ENCODE measurements at places on chromosomes 2 and 18.

DNA sequence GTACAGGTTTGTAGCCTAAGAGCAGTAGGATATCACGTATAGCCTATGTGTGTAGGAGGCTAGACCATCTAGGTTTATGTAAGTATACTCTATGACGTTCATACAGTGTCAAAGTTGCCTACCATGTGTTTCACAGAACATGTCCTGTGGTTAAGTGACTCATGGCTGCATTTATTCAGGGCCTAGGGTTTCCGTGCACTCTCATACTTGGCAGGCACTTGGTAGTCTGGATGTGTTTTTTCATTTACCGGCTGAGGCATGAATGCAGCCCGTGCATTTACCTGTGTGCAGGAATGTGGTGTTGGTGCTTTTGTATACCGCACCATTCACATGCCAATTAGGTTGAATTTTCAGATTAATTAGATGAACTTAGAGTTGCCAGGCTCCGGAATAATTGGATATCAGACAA lies 43.4 kb downstream of the MYL12B start:
- no peak for DNase-seq

GRCh38 chr2:196217116-196217515 lies 45.7 kb upstream of the STK17B start:
- no peak for DNase-seq

GRCh38 chr2:136891100-136891499 lies 125.8 kb downstream of the THSD7B start:
- DNase-seq, result no peak

DNA sequence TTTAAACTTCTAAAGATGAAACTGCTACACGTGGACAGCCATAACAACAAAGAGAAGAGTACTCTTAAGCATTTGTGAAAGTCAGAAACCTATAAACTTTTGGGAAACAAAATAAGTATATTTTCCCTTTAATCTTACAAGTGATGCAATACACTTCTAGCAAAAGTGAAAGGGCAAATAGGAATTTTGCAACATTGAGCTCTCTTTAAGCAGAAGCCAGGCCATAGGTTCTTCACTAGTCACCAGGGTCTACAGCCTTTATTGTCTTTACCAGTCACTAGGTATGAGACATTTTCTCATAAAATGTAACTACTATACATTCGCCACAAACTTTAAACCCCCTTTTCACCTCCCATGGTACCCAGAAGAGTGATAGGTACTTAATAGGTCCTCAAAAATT lies 37.5 kb downstream of the SCN1A start:
- DNase-seq, result no peak

DNA sequence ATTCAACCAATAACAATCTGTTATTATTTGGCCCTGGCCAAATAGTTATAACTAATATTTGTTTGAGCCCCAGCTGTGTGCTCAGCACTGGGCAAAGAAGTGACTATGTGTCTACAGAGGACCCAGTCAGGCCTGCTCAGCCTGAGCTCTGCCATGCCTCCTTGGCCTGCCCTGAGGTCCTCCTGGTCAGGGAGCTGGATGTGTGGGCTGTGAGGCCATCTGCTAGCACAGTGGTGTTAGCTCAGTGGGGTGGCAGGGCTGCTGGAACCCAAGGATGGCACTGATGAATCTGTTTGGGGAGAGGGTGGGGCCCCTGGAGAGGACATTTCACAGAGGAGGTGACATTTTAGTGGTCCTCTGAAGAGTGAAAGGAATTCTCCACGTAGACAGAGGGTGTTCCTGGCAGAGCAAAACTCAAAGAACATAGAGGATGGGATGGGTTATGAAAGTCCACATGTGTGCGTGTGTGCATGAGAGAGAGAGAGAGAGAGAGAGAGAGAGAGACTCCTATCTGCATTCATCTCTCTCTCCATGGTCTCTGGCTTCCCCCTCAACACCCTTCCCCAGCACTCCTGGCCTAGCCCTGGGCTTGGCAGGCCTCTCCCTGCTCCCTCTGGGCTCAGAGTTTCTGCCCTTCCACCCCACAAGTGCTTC lies 21.2 kb upstream of the ATOH8 start:
- DNase-seq, result no peak

- DNase-seq, result no peak
These were observed 8.2 kb upstream of the ATOH8 start for GRCh38 chr2:85745619-85746018.

DNA sequence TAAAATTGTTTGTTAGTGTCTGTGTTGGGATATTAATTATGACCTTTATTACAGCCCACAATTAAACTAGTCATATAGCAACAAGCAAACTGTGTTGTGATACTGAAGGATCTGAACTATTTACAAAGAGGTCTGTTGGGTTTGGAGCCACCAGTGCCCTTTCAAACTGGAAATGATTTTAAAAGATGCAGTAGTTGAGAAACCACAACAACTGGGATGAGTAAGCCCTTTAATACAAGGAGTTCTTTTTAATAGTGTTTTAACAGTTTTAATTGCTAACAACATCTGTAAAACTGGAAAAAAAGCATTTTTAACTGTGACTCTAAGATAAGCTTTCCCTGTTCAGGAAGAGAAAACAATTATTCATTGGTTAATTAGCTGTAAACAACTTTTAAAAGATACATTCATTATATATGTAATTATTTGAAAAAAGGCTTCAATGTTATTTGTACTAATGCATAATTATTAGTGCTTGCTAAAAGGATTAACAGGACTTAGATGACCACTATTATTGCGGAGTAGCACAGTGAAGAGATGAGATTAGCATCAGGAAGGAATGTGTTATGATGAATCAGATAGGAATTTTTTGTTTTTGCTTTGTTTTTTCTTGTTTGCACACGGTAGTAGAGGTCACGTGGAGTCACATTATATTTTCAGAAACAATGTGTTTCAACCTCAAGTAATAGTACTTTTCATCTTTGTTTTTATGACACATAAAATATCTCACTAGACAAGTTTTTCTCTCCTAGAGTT lies 392.7 kb upstream of the FANCL start:
- no peak for DNase-seq

DNA sequence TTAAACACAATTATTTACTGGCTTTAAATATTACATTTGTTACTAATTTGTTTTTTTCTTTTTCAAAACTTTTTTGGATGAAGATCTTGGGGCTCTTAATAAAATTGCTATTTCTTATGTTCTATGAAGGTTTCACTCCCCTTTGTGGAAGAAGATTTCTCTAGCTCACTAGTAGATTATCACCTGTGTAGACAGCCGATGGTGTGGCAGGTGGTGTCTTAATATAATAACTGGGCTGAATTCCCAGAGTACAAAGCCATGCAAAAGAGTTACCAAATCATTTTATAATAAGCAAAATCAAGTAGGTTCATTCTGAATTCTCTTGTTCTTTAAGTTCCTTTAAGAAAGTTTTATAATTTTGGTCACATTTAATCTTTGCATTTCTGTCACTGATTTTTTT lies 233.7 kb downstream of the CCDC102B start:
- no peak for DNase-seq

GRCh38 chr2:227822416-227823003 lies 8.9 kb downstream of the CCL20 start:
- no peak for DNase-seq

GRCh38 chr2:37881397-37881796 lies 43.7 kb upstream of the RMDN2 start:
- DNase-seq, result no peak

DNA sequence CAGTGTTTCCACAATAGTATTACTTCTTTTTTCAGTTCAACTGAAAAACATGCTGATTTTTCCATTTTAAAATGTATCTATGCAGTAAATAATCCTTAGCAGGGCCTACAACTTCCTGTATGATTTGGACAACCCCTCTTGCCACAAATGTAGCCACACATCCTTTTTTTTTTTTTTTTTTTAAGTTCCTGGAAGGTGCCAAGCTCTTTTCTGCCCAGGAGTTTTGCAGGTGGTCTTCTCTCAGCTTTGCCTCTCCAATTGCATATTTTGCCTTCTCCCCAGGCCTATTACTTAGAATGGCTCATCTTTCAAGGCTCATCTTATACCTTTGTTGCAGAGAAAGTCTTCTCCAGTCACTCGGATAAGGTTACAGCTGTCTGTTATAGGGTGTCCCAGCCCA lies 11.6 kb downstream of the KLHL14 start:
- no peak for DNase-seq

DNA sequence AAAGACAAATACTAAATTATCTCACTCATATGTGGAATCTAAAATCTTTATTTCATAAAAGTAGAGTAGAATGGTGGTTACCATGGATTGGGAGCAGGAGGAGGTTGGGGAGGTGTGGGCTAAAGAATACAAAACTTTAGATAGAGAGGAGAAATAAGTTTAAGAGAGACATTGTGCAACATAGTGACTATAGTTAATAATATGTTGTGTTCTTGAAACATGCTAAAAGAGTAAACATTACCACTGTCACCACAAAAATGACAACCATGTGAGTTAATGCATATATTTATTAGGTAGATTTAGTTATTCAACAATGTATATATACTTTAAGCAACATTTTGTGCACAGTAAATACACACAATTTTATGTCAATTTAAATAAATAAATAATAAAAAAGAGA lies 128.5 kb upstream of the COL3A1 start:
- no peak for DNase-seq

GRCh38 chr2:29110916-29111535 lies 4.2 kb upstream of the CLIP4 start:
- DNase-seq, result no peak

- DNase-seq, result no peak
These were observed 583.6 kb downstream of the IRS1 start for GRCh38 chr2:226215902-226216503.

GRCh38 chr2:119489232-119489952 lies 34.9 kb downstream of the SCTR start:
- no peak for DNase-seq

GRCh38 chr2:2751715-2752315 lies 420.7 kb upstream of the MYT1L start:
- peak; percentile 49 for DNase-seq

- DNase-seq, result no peak
These were observed 165.0 kb downstream of the DIS3L2 start for GRCh38 chr2:232126301-232127099.

- no peak for DNase-seq
These were observed 55.8 kb upstream of the FAM136A start for GRCh38 chr2:70357684-70358071.

DNA sequence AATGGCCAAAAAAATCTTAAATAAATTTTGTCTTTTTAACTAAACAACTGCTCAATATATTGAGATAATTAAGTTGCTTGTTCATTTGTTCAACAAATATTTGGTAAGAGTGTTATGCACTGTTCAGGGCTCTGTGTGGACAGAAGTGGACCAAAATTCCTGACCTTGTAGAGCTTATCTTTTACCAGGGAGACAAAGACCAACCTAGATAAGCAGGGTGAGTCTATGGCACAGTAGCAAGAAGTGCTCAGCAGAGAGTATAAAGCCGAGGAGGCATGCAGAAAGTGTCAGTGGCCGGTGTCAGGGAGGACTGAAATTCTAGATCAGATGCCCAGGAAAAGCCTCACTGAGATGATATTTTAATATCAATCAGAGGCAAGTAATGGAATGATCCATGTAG lies 2.6 kb downstream of the RAB27B start:
- no peak for DNase-seq

- DNase-seq, result no peak
These were observed 170.8 kb downstream of the SUCLG1 start for GRCh38 chr2:84288293-84288692.

DNA sequence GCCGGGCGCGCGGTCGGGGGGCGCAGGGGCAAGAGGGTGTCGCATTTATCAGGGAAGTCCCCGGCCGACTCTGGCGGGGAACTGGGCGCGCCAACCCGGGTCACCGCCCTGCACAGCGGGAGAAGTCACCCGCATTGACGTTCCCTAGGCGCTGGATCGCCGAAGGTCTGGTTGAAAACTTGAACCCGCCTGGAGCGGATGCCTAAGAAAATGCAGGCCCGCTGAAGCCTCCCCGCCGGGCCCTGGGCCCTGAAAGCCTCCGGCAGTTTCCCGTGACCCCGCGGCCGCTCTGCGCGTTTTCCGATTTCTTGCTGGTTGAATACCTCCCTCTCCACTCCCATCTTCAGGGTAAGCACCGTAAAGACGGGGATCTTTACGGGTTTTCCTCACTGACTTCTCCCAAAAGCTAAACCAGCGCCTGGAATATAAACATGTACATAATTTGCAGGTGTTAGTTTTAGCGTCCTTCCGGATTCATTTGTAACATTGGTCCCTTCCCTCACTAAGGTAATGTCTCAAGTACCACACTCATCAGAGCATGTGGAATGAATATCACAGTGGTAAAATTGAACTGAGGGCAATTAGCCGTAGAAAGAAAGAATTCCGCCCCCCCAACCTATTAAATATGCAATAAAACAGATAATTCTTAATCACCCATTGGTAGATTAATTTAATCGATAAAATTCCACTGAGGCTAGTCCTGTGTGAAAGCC lies 675 bp upstream of the SPIRE1 start:
- DNase-seq, result peak; percentile 83

DNA sequence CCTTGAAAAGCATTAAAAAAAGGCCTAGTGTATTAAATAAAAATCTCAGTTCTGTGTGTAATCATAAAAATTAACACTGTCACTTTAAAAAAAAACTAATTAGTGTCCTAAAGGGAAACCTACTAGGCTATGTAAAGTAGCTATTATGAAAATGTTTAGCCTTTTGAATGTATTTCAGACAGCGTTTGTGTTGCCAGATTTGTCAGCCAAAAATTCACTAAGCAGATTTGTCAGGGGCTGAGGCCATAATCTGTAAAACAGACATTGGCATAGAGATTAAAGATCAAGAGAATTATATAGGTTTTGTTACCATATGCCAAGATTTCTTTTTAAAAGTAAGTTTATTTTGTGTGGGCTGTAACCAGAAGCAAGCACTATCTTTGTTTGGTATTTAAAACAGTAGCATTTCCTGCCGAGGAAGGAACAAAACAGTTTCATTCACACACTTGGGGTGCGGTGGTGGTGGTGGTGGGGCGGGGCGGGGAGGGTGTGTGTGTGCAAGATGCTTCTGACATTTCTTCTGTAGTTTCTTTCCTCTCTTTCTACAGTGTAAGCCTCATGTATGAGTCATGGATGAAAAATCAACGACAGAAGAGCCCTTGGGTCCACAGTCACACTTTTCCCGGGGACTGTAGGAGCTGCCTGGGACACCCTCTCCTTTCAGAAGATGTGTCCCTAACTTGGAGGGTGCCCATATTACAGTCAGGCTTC lies 328.5 kb upstream of the FANCL start:
- DNase-seq, result no peak

- DNase-seq, result no peak
These were observed 227.5 kb downstream of the ANKRD30B start for GRCh38 chr18:14975431-14975830.

DNA sequence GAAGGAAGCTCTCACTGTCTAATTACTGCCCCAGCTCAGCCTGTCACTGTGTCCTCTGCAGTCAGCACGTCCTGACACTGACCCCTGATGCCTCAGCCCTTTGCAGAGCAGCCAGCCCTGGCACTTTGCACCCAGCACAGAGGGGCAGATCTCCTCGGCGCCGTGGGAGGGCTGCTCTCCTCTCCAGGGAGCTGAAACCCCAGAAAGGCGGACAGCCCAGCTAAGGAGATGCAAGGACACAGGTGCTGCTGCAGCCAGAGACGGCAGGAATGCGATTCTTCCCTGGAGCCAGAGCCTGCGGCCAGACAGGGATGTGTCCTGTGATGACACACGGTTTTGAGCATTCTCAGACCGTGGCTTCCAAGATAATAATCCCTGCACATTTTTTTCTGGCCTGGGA lies 34.5 kb upstream of the SIX3 start:
- no peak for DNase-seq

- DNase-seq, result no peak
These were observed 43.4 kb upstream of the TNFRSF11A start for GRCh38 chr18:62281684-62282083.

GRCh38 chr18:21741562-21742314 lies 1.1 kb downstream of the MIB1 start:
- peak; percentile 85 for DNase-seq

GRCh38 chr2:172912266-172912665 lies 163.4 kb upstream of the MAP3K20 start:
- DNase-seq, result no peak

- DNase-seq, result no peak
These were observed 304.7 kb downstream of the TCF4 start for GRCh38 chr18:55283309-55283708.
